Activated naive CD4-positive, alpha-beta T cell treated with anti-CD3 and anti-CD28 coated beads, Interleukin-2, amount 50 U/mL, for 72 hours (primary cell): ENCODE measurements at places on chromosomes 16 and 17.

DNA sequence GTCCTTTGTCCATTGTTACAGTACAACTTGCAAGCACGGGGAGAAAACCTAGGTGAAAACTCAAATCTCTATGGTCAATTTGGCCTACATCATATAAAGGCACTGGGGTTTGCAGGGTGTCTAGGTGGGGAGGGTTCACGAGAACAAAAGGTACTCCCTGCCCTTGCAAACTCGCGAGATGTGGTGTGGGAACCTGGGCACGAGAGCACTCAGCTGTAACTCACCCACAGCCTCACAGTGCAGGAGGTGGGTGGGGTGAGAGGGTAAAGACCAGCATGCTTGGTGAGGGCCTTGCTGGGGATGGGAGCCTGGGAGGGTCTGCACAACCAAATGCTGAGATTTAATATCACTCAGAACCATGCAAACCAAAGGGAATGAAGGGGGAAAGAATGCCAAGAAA lies 18.4 kb upstream of the ZNF594 start:
- DNase-seq: no peak

- DNase-seq: no peak
Observed at GRCh38 chr17:42018339-42018738, 1.1 kb upstream of the DNAJC7 start.

GRCh38 chr16:12995721-12996372 lies 94.4 kb downstream of the SHISA9 start:
- DNase-seq: no peak

GRCh38 chr17:45430006-45430737 lies 2.5 kb downstream of the ARHGAP27 start:
- no peak for DNase-seq

- DNase-seq: no peak
Observed at GRCh38 chr16:81815429-81815766, 36.3 kb downstream of the PLCG2 start.

DNA sequence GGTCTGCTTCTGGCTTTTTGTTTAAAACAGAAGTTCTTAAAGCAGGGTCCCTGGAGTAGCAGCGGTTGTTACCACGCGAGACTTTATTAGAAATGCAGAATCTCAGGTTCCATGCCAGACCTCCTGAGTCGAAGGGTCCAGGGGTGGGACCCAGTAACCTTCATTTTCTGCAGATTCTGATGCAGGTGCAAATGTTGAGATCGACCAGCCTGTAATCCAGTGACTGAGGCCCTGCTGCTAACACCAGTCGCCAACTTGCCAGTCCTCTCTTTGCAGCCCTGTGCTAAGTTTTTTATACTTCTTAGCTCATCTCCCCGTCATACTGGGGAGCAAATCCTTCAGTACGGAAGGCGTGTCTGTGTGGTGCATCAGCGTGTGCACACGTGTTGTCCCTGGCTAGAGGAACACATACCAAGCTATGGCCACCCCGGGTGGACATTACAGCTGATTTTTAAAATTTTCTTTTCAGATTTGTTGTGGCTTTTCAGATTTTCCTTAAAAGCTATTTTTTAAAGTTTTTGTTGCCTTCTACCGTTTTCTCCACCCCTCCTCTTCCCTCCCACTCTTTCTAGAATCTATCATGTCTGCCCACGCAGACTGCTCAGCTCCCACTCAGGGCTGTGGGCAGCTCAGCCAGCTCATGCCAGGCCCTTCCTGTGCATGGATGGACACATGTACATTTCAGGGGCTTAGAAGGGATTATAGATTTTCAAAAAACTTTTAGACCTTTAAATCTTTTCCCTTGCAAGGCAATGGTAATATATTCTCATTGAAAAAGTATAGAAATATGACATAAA lies 57.7 kb downstream of the MEAK7 start:
- no peak for DNase-seq
